ENCODE measurements at places on chromosomes 5 and 9. TPM values are rescaled to one million over a fixed set of nuclear protein-coding genes. Genes with fewer than 3 reads are reported as not detected.

IL5 gene
- total RNA-seq = 7.0 TPM

- no peak for DNase-seq
Measured at GRCh38 chr5:115817386-115817785, 927 bp upstream of the CDO1 start.

DNA sequence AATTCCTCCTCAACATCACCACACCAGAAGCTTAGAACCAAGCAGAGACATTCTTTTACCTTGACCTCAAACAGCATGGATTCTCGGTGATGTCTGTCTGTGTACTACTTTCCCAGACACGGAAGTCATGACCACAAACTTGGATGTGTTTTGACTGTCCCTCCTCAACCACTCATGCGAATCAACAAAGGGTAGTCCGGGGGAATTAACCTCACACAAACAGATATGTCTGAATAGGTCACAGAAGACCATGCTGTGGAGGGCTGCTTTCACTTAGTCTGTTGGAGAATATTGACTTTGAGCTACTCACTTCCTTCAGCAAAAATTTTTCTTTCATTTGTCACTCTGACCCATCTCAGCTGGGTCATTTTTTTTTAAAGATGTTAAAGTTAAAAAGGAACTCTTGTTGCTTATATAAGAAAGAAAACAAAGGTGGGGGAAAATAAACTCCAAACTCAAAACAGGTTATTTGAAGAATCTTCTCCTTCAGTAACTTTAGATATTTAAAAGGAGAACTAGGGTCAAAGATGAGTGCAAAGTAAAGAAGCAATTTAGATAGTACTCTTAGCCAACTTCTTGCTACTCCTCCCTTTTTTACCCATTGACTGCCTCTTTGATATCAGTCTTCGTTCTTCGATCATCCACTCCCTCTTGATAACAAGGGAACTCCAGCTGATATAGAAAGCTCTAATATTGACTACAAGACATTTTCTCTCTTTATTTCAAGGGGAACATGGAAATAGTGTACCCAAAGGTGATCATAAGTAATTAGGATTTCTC, 343.4 kb upstream of the CDH6 start:
- DNase-seq = no peak

GRCh38 chr9:36535107-36535506, 37.6 kb upstream of the MELK start:
- no peak for DNase-seq

FBP1 gene
- not detected for total RNA-seq

PAIP1 gene
- 64.1 TPM for total RNA-seq

LEAP2 gene
- 6.0 TPM for total RNA-seq

PTGS1 gene
- total RNA-seq = 0.28 TPM

NR6A1 gene
- 2.3 TPM for total RNA-seq

POLR1E gene
- 64.0 TPM for total RNA-seq

TAS2R1 gene
- not detected for total RNA-seq

DNA sequence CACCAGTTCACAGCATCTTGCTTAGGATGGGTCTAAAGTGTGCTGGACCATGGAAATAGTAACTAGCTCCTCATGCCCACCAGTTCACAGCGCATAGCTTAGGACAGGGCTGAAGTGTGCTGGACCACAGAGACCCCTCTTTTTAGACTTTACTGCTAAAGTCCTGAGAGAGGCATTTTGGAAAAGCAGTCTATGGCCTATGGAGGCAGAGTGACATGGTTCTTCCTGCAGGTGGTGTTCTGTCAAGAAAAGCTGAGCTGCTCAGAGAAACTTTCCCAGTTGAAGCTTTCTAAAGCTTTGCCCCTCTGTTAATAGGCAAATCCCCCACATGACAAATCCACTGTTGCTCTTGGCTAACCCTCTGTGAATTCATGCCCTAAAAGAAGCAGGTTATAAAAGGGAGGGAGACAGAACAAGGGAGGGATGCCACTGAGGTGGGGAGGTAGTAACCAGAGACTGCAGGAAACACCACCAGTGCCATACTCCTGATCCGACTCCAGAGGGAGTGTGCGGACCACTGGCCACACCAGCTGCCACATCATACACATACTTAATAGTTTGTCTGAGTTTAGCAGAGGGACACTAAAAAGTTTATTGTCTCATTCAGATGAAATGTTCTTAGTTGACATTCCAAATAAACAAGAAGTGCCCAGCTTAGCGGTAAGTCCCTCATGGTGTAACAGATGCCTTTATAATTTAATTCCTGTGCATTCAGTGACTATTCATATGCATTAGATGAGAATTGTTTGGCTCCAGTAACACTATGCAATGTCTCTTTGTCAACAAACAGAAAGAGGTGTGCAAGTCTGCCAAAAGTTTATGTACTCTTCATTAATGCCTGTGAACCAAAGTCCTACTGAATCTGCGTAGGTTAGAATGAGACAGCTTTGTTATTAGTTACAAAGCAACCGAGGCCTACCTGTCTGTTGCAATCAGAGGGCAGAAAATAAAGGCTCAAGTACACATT, 236.2 kb upstream of the NFIL3 start:
- DNase-seq = peak; percentile 45

PLAC8L1 gene
- total RNA-seq = 0.57 TPM

PCDHGA3 gene
- total RNA-seq = 0.19 TPM

DNA sequence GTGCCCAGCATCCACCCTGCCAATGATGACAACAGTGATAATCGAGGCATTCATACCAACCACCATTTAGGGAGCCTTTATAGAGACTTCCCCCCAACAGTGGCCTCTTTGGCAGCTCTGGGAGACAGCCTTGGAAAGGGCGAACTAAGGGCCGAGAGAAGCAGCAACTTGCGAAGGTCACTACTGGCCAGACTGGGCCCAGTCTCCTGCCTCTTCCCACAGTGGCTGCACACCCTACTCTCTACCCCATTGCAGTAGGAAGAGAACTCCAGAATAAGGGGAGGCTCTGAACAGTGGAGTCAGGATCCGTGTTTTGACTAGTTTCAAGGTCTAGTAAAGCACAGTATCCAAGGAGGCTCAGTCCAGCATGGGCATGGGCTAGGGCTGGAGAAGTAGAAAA, 5.3 kb downstream of the LHX6 start:
- DNase-seq = no peak

GRCh38 chr9:72356041-72356582, 8.9 kb downstream of the ZFAND5 start:
- no peak for DNase-seq

DNA sequence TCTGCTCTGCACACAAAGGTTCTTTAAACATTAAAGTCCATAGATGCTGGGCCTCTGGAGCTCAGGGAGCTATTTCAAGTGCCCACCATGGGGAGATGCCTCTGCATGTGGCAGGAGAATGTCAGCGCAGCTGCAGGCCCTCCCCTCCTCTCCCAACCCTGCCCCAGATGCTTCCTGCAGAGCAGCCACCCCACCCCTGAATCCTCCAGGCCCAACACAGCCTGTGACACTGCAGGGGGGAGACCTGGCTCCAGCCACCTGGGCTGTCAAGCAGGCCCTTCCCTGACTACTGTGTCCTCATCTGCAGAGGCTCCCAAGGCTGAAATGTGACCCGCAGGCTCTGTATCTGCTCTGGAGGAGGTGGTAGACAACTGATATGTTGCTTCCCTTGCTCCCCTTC, 213.9 kb downstream of the GABBR2 start:
- DNase-seq = no peak

- no peak for DNase-seq
Measured at GRCh38 chr9:112648624-112649023, 69.3 kb downstream of the INIP start.
